ENCODE measurements at places on chromosomes 1 and 21. TPM values are rescaled to one million over a fixed set of nuclear protein-coding genes. Genes with fewer than 3 reads are reported as not detected.

ANGPTL3 gene
- total RNA-seq = not detected

PLK3 gene
- 72.5 TPM for total RNA-seq

DNA sequence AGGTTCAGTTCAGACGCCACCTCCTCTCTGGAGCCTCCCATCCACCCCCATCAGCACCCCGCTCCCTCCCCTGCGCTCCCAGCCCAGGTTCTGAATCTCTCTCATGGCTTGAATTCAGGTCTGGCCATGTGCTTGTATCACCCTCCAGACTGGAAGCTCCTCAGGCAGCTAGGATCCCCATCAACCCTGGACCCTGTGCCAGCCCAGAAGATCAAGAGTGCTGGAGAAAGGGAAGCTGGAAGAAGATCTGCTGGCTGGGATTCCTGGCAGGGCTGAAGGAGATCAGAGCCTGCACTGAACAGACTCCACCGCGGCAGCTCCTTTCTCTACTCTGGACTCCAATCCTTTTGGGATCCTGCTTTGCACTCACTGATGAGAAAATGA is 11.7 kb upstream of the TINAGL1 start:
- no peak for DNase-seq

- DNase-seq = no peak
These were observed 47.5 kb upstream of the DIP2A start for GRCh38 chr21:46411236-46411635.

GRCh38 chr1:66247415-66248208 is 286.3 kb upstream of the SGIP1 start:
- no peak for DNase-seq
